ENCODE measurements at places on chromosomes 12 and 14. TPM values are rescaled to one million over a fixed set of nuclear protein-coding genes. Genes with fewer than 3 reads are reported as not detected.

- peak overlapping the region; percentile 11 for H3K27ac ChIP-seq
- H3K4me3 ChIP-seq: peak overlapping the region; percentile 27
- peak; percentile 89 for DNase-seq
These were observed 379.6 kb downstream of the LRIG3 start for GRCh38 chr12:58540480-58541299.

FGD6 gene
- total RNA-seq: 6.4 TPM

DNA sequence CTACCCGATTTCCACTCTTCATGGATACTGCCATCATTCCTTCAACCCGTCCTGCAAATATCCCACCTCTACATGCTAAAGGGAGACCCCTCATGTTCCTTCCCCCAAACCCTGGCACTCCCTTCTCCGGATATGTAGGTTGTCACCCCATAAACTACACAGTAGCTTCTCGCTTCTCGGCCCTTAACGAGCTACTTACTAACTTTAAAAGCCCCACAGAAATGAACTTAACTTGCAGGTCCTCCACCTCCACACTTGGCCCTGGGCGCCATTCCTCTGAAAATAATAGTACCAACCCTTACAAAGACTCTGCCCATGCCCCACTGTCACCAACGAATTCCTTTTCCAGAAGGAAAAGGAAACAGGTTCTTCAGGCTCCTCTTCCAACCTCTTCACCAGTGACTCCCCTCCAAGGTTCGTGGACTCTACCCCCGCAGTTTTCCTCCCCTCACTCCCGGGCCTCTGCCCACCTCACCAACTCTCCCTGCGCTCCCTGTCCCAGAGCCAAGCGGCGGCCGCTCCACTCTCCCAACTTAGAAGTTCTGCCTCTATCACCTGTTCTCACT, 1.2 kb downstream of the SPPL3 start:
- H3K4me3 ChIP-seq: peak overlapping the region; percentile 88
- H3K27ac ChIP-seq: no peak overlapping the region
- no peaks in the 10 kb centered on the region for H3K36me3 ChIP-seq
- peak; percentile 20 for DNase-seq
- H3K27me3 ChIP-seq: no peaks in the 10 kb centered on the region

DNA sequence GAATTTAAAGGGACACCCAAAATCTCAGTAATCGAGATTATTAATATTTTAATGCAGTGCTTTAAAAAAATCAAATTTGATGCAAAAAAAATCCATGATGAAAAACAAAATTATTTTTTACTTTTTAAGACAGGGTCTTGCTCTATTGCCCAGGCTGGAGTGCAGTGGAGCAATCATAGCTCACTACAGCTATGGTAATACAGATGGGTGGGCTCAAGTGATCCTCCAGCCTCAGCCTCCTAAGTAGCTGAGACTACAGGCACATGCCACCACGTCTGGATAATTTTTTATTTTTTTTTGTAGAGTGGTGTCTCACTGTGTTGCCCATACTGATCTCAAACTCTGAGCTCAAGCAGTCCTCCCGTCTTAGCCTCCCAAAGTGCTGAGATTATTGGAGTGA, 62.9 kb downstream of the TRAF3 start:
- H3K27ac ChIP-seq: no peak overlapping the region
- no peaks in the 10 kb centered on the region for H3K36me3 ChIP-seq
- H3K27me3 ChIP-seq: no peaks in the 10 kb centered on the region
- DNase-seq: no peak

GRCh38 chr12:67068761-67069450, 200.3 kb upstream of the CAND1 start:
- H3K4me3 ChIP-seq: peak overlapping the region; percentile 66
- peaks cover 59% of the 10 kb centered on the region for H3K27me3 ChIP-seq
- no peaks in the 10 kb centered on the region for H3K4me1 ChIP-seq
- H3K36me3 ChIP-seq: no peaks in the 10 kb centered on the region
- no peak overlapping the region for H3K27ac ChIP-seq

DNA sequence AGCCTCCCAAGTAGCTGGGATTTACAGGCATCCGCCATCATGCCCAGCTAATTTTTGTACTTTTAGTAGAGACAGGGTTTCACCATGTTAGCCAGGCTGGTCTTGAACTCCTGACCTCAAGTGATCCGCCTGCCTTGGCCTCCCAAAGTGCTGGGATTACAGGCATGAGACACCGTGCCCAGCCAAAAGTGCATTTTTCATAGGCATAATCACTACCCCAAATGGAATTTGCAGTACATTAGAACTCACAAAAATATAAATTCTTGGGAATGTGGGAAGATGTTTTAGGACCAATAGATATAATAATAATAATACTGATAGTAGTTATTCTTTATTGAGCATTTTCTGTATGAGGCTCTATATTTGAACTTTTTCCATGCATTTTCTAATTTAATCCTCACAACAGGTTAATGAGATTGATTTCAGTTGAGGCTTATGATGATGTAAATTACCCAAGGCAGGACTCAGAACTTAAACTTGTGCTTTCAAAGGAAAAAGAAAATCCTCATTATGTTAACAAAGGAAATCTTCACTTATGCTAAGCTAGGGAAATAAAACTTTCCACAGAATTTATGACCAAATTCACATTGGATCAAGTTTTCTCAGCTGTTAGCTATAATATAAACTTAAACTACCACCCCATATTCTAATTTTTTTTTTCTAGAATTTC, 121.6 kb downstream of the SRGAP1 start:
- H3K4me3 ChIP-seq: no peak overlapping the region
- H3K27ac ChIP-seq: peak overlapping the region; percentile 89
- H3K27me3 ChIP-seq: no peaks in the 10 kb centered on the region
- DNase-seq: peak; percentile 50
- H3K36me3 ChIP-seq: no peaks in the 10 kb centered on the region

DNA sequence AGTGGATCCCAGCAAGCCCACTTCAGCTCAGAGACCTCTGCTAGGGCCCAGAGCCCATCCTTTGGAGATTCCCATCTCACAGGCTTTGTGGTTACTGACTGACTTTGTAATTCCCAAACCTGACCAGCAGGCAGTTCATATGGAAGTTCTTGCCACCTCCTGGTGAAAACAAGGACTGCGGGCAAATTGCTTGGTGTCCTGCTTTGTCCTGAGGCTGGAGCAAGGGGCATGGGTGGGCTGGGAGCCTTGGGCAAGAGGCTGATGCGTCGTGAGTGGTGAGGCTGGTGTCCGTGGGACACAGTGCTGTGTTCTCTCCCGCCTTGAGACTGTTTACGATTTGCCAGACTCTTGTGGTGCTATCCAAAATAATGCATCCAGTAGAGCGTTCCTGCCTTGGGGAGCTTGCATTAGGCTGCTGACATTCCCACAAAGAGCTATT, 91.0 kb downstream of the LRRC74A start:
- peaks cover 41% of the 10 kb centered on the region for H3K4me1 ChIP-seq
- peak overlapping the region; percentile 98 for H3K27ac ChIP-seq
- H3K36me3 ChIP-seq: no peaks in the 10 kb centered on the region
- peak; percentile 85 for DNase-seq

Measured in GM23248 (cell line).